ENCODE measurements at places on chromosomes 16 and 17.

DNA sequence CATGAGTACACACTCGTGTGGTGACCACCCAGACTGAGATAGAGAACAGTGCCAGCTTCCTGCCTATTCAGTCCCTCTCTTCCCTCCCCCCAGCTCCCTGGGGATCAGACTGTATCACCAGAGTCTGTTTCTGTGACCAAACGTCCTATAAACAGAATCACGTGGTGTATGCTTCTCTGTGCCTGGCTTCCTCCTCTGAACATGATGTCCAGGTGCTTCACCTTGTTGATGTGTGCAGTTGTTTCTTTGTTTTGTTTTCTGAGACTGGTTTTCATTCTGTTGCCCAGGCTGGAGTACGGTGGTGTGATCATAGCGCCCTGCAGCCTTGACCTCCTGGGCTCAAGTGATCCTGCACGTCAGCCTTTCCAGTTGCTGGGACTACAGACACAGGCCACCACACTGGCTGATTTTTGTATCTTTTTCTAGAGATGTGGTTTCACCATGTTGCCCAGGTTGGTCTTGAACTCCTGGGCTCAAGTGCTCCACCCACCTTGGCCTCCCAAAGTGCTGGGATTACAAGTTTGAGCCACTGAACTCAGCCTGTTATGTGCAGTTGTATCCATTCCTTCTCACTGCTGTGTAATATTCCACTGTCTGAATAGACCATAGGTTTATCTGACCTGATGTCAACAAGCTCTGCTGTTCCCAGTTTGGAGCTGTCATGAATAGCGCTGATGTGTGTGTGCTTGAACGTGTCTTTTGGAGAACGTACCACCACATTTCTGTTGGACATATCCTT lies 28.9 kb upstream of the PRM1 start:
- no peak for DNase-seq

DNA sequence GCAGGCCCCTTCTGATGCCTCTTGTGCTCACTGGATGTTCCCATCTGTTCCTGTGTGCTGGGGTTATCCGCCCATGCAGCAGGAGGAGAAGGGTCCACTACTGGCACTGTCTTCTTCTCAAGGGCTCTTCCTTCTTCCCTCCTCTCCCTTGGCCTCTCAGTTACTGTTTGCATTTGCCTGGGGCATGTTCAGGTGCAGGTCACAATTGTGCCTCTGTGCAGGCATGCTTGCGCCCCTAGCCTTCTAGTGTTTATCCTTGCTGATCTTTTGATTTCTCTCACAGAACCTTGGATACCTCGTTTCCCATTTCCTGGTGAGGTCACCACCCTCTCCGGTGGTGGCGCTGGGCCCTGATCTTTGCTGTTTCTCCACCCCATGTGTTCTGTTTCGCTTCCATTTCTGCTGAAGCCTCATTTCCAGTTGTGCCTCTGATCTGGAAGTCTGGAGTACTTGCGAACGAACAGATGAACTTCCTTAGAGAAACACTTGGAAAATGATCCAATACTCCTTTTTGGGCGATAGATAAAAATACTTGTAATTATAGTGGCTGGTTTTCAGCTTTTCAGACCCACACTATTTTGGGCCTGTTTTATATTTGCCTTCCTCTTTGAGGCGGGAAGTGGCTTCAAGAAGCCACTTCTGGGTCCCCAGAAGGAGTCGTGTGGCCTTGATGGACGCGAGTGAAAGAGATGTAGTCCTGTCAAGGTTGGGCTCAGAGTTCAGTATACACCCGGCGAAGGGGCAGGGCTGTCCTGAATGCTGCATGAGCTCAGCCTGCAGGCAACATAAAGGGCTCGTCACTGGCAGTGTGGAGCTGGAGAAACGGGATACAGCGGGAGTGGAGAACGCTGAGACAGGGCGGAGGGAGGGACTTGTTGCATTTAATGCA lies 312.9 kb downstream of the SNX29 start:
- no peak for DNase-seq

DNA sequence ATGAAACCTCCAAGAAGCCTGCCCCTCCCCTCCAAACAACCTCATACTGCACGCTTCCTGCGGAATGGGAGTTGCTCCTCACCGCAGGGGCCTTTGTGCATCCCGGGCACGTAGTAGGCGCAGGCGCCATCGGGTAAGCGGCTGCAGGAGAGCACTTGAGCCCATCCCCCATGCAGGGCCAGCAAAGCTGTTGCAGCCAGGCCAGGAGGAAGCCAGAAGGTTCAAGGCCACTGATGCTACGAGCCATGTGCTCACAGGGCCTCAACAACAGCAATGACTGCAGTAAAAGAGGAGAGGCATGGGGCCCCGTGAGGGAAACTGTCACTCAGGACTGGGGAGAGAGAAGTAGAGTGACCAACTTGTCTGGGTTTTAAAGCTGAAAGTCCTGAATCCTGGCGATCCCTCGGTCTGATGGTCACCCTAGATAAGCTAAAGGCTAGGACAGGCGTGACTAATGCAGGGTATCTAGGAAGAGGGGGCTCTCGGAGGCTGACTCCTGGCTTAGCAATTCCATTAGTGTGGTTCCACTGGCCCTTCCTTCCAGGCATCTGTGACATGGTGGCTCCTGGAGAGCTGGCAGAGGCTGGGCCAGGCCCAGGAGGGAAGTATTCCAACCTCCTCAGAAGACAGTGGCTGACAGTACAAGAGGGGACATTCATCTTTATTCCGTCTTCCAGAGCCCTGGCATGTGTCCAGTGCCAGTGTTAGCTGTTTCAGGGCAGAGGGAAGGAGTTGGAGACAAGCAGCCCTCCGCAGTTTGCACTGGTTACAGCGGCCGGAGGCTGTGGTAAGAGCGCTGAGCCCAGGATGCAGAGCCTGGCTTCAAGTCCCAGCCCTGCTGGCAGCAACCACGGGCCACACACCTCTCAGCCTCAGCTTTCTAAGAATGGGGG lies 20.8 kb downstream of the GOSR2 start:
- no peak for DNase-seq

DNA sequence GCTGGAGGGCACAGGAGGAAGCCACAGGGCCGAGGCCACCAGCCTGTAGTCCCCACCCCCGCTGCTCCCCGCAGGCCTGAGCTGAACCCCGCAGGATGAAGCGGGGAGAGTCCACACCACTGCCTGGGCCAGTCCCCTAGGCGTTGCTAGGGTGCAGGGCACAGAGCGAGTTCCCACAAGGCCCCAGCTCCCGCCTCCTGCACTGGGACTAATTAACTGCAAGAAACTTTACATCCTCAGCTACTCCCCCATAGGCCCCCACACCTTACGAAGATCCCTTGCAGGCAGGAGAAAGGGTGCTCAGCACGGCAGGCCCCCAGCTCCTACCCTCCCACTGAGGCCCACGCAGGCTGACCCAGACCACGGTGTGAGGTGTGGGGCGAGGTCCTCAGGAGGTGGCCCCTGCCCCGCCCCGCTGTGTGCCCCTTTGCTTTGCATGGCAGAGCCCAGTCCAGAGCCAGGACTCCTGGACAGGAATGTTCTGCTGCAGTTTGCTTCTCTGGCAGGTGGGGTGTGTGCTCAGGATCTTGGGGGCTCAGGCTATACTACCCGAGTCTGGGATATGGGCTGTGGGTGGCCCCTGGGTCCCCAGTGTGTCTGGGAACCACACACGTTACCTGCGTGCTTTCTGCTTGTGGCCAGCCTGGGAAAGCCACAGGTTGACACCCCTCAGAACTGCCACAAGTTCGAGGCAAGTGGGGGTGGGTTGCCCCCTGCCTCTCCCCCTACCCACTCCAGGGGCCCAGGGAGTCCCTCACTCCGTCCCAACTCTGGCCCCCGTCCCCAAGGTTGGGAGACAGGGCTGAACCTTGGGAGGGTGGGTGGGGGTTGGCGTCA lies 1.2 kb downstream of the GNG13 start:
- DNase-seq: no peak

GRCh38 chr17:57552114-57552624 lies 192.9 kb downstream of the CCDC182 start:
- DNase-seq: no peak

DNA sequence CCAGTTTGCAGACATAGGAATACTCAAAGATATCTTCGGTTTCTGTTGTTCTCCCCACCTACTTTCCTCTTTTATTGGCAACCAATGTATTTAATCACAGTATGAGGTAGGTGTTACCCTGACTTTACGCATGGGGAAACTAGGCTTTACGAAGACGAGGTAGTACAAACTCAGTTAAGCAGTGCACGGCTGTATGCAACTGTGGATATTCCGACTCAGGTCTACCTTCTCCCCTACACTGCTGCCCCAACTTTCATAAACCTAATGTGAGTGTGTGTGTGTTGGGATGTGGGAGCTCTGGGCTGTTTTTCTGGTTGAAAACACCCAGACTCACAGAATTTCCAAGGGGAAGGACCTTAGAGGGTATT lies 1.2 kb upstream of the GPT2 start:
- DNase-seq: no peak

GRCh38 chr17:19319771-19320505 lies 42.6 kb downstream of the B9D1 start:
- no peak for DNase-seq

DNA sequence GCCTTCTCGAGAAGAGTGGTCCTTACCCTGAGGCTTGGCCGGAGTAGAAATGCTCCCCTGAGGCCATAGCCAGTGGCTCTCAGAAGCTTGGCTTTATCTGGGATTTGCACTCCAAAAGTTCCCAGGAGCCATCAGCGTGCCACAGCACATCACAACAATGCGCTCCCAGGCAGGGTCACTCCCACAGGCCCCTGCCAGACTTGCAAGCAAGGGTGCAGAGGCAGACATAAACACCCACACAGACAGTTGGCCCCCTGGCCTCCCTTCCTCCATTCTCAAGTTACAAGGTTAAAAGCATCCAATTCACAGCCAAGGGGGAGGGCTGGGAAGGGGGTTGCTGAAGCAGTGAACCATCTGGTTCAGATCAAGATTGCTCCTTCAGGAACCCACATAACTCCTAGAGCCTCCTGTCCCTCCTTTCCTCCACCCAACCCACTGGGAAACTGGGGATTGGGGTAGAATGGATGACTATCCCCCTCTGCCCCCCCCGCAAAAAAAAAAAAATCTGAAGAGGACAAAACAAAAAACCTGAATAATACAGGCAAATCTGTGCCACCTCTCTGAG lies 1.8 kb downstream of the ST3GAL2 start:
- no peak for DNase-seq

GRCh38 chr16:85360323-85361277 lies 248.3 kb upstream of the CIBAR2 start:
- peak; percentile 95 for DNase-seq

GRCh38 chr16:1367486-1368174 lies 15.9 kb downstream of the GNPTG start:
- DNase-seq: peak; percentile 48

GRCh38 chr17:63275318-63275970 lies 170.7 kb downstream of the CYB561 start:
- DNase-seq: no peak

DNA sequence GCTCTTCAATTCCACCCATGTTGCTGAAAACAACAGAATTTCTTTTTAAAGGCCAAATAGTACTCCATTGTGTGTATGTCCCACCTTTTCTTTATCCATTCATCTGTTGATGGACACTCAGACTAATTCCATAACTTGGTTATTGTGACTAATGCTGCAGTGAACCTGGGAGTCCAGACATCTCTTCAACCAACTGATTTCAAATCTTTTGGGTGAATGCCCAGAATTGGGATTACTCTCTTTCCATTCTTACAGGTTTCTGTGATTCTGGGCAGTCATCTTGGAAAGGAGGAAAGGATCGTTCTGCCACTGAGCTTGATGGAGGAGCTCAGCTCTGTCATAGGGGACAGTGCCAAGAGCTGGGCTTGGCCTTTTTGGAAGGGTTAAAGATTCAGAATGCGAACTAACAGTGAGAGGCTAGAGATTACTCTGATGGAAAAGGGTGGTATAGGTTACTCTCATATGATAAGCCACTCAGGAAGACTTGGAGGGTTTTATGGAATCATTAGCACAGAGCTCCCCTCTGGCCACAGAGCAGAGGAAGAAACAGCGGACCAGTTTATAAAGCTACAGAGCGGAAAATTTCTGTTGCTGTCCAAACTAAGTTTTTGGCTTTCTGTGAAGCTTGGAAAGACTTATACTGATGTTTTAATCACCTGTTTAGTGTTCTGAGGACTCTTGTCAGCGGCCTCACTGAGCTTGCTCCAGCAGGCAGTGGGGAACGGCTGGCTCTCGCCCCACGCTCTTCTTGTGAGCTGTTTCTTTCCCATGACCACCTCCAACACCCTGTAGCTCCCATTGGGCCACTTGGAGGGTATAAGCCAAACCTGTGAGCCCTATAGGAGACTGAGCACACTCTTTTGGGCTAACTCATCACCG lies 48.3 kb downstream of the HIC1 start:
- DNase-seq: no peak

DNA sequence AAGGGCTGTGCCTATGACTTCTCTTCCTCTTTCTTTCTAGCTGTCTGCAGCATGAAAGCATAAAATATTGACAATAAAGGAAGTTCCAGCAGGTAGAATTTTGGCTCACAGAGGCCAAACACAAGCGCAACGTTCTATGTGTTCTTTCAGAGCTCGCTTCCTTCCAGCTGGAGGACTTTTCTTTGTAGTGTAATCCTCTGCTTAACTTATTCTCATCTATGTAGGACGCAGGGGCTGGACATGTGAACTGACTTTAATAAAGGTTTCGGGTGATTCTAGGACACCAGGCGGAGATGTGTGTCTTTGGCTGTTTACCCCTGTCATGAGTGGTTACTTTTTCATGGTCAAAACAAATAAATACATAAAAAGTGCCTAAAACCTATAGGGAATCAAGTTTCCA lies 191.5 kb upstream of the MAF start:
- no peak for DNase-seq

DNA sequence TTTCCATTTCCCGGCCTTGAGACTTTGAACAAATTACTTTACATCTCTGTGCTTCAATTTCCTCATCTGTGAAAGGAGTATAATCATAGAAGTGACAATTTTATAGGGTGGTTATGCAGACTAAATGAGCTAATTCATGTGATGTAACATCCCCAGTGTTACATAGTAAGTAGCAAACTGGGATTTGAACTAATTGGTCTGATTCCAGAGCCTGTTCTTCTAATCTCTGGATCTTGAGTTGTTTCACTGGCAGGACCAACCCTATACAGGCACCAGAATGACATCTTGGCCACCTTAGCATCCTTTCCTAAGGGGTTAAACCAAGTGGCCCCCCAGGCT lies 77.7 kb downstream of the AATF start:
- no peak for DNase-seq

GRCh38 chr17:29119265-29119664 lies 60.9 kb downstream of the MYO18A start:
- no peak for DNase-seq

DNA sequence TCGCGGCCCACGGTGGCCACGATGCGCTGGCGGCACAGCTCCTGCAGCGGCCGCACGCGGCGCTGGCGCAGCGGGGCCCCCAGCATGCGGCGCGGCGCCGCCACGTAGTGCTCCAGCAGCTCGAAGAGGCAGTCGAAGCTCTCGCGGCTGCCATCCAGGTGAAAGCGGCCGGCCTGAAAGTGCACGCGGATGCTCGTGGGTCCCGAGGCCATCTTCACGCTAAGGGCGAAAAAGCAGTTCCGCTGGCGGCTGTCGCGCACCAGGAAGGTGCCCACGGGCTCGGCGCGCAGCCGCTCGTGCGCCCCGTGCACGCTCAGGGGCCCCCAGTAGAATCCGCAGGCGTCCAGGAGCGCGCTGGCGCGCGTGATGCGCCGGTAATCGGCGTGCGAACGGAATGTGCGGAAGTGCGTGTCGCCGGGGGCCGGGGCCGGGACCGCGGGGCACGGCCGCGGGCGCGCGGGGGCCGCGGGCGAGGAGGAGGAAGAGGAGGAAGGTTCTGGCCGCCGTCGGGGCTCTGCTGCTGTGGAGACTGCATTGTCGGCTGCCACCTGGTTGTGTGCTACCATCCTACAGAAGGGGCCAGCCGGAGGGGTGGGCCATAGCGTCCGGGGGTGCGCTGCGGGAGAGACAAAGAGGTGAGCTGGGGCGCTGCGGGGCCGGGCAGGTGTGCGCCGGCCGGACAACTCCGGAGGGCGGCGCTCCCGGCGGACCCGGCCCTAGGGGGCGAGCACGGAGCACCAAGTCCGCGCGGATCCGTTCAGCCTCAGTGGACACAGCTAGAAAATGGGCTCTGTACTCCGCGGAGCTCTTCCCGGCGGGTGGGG lies 879 bp downstream of the SOCS1 start:
- peak; percentile 36 for DNase-seq

All from NCI-H2081 (cell line).